ENCODE measurements at places on chromosomes 11 and 22.

- peaks cover 91% of the 10 kb centered on the region for H3K27me3 ChIP-seq
- no peak for DNase-seq
- no peaks in the 10 kb centered on the region for H3K36me3 ChIP-seq
- H3K4me3 ChIP-seq = peak overlapping the region; percentile 13
These were observed 5.3 kb upstream of the INS start for GRCh38 chr11:2166091-2166851.

GRCh38 chr11:44389963-44390605 lies 80.1 kb upstream of the ALX4 start:
- H3K4me3 ChIP-seq = no peak overlapping the region
- no peak overlapping the region for H3K27ac ChIP-seq
- no peaks in the 10 kb centered on the region for H3K27me3 ChIP-seq
- H3K36me3 ChIP-seq = no peaks in the 10 kb centered on the region

DNA sequence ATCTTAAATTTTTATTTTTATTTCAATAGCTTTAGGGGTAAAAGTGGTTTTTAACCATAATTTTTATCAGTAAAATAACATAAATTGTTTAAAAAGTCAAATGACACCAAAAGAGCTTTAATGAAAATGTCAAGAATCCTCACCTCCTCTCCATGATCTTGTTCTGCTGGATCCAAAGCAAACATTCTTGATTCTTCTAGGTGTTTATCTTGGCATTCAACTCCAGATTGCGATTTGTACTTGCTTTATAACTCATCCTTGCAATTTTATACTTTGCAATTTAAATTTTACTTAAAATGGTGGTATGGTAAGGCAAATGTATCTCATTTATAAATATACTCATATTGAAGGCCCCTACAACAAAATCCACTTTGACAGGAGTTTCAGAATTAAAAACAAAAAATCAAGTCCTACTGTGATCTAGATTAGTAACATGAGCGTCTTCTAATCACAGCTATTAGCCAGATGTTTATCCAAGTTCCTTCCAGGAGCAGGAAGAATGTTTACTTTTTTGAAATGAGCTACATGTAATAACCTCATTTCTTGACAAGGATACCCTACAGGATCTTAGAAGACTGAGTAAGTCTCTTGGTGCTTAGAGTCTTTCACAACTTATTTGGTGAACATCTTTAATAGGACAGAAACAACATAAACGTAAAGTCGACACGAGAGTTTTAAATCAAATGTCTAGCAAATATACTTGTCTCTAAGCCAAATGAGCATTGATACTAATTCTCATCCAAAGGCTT lies 72.4 kb upstream of the CARD18 start:
- no peaks in the 10 kb centered on the region for H3K4me1 ChIP-seq
- H3K27ac ChIP-seq = no peak overlapping the region

- H3K27ac ChIP-seq = no peak overlapping the region
- no peak for DNase-seq
- H3K36me3 ChIP-seq = no peaks in the 10 kb centered on the region
- H3K27me3 ChIP-seq = no peaks in the 10 kb centered on the region
- H3K4me3 ChIP-seq = no peak overlapping the region
These were observed 33.4 kb downstream of the MICAL3 start for GRCh38 chr22:17990942-17991341.

- H3K36me3 ChIP-seq = no peaks in the 10 kb centered on the region
- peaks cover 19% of the 10 kb centered on the region for H3K4me1 ChIP-seq
- peak; percentile 27 for DNase-seq
- H3K27ac ChIP-seq = no peak overlapping the region
- H3K4me3 ChIP-seq = no peak overlapping the region
These were observed 29.1 kb downstream of the DRD2 start for GRCh38 chr11:113446112-113446511.

DNA sequence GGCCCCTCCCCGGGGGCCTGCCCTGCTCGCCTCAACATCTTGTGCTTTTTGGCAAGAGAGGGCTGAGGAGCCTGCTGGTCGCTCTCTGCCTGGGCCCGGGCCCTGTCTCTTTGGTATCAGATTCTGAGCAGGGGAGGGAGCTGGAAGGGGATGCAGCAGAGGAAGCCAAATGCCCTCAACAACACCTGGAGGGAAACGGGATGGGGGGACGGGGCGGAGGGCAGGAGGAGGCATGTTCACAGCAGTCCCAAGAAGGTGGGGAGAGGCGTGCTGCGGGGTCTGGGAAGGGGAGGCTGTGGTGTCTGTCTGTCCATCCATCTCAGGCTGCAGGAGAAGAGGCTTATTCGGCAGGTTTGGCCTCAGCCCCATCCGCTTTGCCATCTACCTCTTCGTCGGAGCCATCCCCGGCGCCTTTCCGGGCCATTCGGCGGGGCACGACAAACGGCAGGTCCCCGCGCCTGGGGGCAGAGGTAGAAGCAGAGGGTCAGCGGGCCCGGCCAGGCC lies 29.4 kb downstream of the APOL1 start:
- H3K4me1 ChIP-seq = peaks cover 22% of the 10 kb centered on the region
- H3K27me3 ChIP-seq = no peaks in the 10 kb centered on the region
- DNase-seq = no peak
- H3K4me3 ChIP-seq = no peak overlapping the region

GRCh38 chr11:92955860-92956259 lies 13.6 kb upstream of the MTNR1B start:
- H3K4me1 ChIP-seq = no peaks in the 10 kb centered on the region
- no peak overlapping the region for H3K4me3 ChIP-seq
- no peaks in the 10 kb centered on the region for H3K36me3 ChIP-seq
- DNase-seq = no peak
- no peak overlapping the region for H3K27ac ChIP-seq

GRCh38 chr22:36884349-36885158 lies 23.7 kb downstream of the NCF4 start:
- DNase-seq = no peak
- no peak overlapping the region for H3K27ac ChIP-seq
- peaks cover 6% of the 10 kb centered on the region for H3K4me1 ChIP-seq
- no peak overlapping the region for H3K4me3 ChIP-seq

- no peaks in the 10 kb centered on the region for H3K4me1 ChIP-seq
- H3K27me3 ChIP-seq = no peaks in the 10 kb centered on the region
- DNase-seq = no peak
- no peaks in the 10 kb centered on the region for H3K36me3 ChIP-seq
- no peak overlapping the region for H3K27ac ChIP-seq
These were observed 38.2 kb downstream of the OR2AG2 start for GRCh38 chr11:6733326-6734275.

GRCh38 chr22:29139965-29140782 lies 65.5 kb upstream of the EMID1 start:
- peaks cover 74% of the 10 kb centered on the region for H3K36me3 ChIP-seq
- H3K27ac ChIP-seq = no peak overlapping the region
- peak; percentile 49 for DNase-seq

GRCh38 chr11:36622431-36623136 lies 24.5 kb upstream of the RAG2 start:
- DNase-seq = no peak
- no peaks in the 10 kb centered on the region for H3K27me3 ChIP-seq
- no peaks in the 10 kb centered on the region for H3K4me1 ChIP-seq

DNA sequence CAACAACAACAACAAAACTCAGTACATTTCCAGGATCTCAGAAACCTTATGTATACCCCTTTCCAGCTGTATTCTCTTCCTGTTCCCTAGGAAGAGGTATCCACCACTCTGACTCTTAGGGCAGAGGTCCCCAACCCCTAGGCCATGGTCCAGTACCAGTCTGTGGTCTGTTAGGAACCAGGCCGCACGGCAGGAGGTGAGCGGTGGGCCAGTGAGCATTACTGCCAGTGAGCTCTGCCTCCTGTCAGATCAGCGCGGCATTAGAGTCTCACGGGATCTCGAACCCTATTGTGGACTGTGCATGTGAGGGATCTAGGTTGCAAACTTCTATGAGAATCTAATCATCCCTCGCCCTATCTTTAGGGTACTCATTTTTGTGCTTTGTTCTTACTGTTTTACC lies 43.9 kb upstream of the LMO1 start:
- no peak overlapping the region for H3K4me3 ChIP-seq
- H3K4me1 ChIP-seq = no peaks in the 10 kb centered on the region
- H3K36me3 ChIP-seq = no peaks in the 10 kb centered on the region
- no peak for DNase-seq

GRCh38 chr22:31607696-31608095 lies 54.3 kb downstream of the PISD start:
- H3K27ac ChIP-seq = no peak overlapping the region
- no peak overlapping the region for H3K4me3 ChIP-seq
- no peak for DNase-seq
- no peaks in the 10 kb centered on the region for H3K27me3 ChIP-seq

- H3K27ac ChIP-seq = no peak overlapping the region
These were observed 47.0 kb upstream of the CLMP start for GRCh38 chr11:123241874-123242543.

DNA sequence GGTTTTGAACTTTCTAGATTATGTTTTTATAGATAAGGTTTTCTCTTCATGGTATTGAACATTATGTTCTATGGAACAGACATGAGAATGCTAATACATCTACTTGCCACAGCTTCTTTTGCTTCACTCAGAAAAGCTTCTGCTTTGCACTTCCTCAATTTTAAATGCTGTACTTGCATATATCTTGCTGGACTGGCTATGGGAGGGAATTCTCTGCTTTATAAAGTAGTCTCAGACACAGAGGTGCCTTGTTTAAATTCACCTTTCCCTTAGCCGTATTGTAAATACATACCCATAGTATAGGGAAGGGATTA lies 173.9 kb downstream of the DDX10 start:
- H3K27ac ChIP-seq = no peak overlapping the region
- H3K36me3 ChIP-seq = no peaks in the 10 kb centered on the region
- H3K27me3 ChIP-seq = no peaks in the 10 kb centered on the region

GRCh38 chr11:128508770-128509510 lies 78.4 kb downstream of the ETS1 start:
- no peaks in the 10 kb centered on the region for H3K27me3 ChIP-seq
- H3K4me3 ChIP-seq = no peak overlapping the region
- no peak for DNase-seq

DNA sequence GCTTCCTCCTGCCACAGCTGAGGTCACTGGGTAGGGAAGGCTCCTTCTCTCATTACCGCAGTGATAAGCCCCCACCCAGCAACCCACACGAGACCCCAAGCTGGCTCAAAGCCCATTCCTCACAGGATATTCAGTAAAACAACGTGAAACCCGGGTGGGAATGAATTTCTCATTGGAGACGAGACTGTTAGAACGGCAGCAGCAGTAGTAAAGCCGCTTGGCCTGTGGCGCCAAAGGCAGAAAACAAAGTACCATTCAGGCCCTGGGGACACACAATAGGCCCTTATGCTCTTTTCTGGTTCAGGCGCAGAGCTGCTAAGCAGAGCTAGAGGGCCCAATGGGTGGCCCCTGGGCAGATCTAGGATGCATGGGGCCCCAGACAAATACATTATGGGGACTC lies 45.3 kb downstream of the PC start:
- no peak overlapping the region for H3K4me3 ChIP-seq
- no peaks in the 10 kb centered on the region for H3K36me3 ChIP-seq
- no peak overlapping the region for H3K27ac ChIP-seq
- peaks cover 11% of the 10 kb centered on the region for H3K4me1 ChIP-seq

GRCh38 chr11:70590356-70590991 lies 192.1 kb downstream of the CTTN start:
- H3K27me3 ChIP-seq = peaks cover 6% of the 10 kb centered on the region
- H3K4me3 ChIP-seq = no peak overlapping the region
- no peaks in the 10 kb centered on the region for H3K4me1 ChIP-seq
- no peak for DNase-seq
- H3K27ac ChIP-seq = no peak overlapping the region

GRCh38 chr11:20260307-20260706 lies 100.0 kb upstream of the DBX1 start:
- DNase-seq = no peak
- no peak overlapping the region for H3K27ac ChIP-seq

DNA sequence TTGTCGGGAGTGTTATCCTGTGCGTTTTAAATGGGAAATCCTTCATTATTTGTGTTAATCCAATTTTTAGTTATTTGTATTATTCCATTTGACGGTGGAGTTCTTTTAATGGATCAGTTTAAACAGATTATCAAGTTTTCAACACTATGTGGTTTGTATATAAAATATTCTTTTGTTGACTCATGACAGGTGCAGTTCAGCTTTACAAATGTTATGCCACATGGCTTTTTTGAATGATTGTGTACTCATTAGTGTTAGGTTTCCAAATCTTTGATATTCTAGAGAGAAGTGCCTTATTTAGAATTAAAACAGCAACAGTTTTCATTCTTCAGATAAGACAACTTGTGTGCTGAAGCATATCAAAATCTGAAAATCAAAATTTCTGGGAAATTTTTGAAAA lies 2.4 kb downstream of the JAM3 start:
- DNase-seq = no peak
- peaks cover 17% of the 10 kb centered on the region for H3K4me1 ChIP-seq
- no peak overlapping the region for H3K4me3 ChIP-seq
- H3K27me3 ChIP-seq = peaks cover 9% of the 10 kb centered on the region

DNA sequence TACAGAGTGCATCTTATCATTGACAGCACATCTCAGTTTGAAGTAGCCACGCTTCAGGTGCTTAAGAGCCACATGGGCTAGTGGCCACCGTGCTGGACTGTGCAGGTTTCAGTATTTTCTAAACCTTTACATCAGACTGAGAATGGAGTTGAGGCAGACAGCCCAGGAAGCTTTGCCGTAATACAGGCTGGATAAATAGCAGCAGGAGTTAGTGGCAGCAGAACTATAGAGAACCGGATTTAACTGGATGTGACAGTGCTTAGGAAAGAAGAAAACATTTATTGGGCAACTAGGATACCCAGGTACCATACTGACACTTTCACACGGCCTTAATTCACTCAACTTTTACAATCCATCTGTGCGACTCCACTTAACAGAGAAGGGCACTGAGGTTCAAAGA lies 145.5 kb downstream of the LARGE1 start:
- no peaks in the 10 kb centered on the region for H3K27me3 ChIP-seq
- H3K36me3 ChIP-seq = no peaks in the 10 kb centered on the region
- no peak overlapping the region for H3K4me3 ChIP-seq
- no peak overlapping the region for H3K27ac ChIP-seq

GRCh38 chr22:30253205-30253852 lies 6.8 kb upstream of the LIF start:
- peaks cover 51% of the 10 kb centered on the region for H3K4me1 ChIP-seq
- peak overlapping the region; percentile 74 for H3K27ac ChIP-seq
- H3K27me3 ChIP-seq = peaks cover 4% of the 10 kb centered on the region
- no peak overlapping the region for H3K4me3 ChIP-seq
- DNase-seq = peak; percentile 88

DNA sequence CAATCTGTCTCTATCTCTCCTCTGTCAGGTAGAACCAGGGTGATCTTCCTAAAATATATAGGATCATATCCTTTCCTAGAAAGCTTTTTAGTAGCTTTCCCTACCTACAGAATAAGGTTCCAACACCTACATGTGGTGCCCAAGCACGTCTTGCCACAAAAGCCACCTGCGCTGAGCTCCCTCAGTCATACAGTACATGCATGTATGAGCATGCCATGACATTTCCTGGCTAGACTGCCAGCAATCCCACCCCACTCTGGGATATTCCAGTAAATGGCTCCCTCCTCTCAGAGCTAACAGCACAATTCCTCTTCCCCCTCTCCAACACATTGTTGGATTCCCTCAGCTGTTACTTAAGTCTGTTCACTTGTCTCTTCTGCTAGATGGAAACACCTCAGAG lies 398.0 kb downstream of the TENM4 start:
- H3K27me3 ChIP-seq = no peaks in the 10 kb centered on the region
- H3K36me3 ChIP-seq = no peaks in the 10 kb centered on the region
- H3K4me3 ChIP-seq = no peak overlapping the region
- no peak for DNase-seq
